ENCODE measurements at places on chromosomes 1 and 21.

GRCh38 chr1:228212415-228212965, 4.6 kb downstream of the OBSCN start:
- no peak for DNase-seq

DNA sequence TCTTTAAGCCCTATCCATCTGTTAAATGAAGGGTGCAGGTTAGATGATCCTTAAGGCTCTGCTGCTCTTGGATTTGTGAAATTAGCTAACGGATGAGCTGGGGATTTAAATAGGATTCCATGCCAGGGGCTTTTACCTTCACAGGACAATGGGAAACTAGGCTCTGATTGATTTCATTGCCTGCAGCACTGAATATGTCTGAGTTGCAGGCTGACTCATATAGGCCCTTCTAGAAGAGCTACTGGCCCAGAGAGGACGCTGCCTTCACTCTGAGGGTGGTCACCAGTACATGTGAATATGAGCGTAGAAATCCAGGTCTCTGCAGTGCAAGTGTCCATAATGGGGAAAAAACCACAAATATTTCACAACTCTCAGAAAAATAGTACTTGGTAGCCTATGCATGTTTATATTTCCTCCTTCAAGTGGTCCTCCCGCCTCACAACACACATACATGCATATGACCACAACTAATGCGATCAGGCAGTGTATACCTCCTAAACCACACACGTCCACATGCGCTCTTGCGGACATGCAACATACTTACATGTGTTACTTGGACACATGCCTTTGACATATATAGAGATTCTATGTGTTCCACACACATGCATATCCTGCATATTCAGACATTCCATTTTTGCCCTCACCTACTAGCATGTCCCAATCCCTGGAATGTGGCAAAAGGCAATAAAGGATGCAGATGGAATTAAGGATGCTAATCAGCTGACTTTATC, 233.8 kb upstream of the JUN start:
- no peak for DNase-seq

DNA sequence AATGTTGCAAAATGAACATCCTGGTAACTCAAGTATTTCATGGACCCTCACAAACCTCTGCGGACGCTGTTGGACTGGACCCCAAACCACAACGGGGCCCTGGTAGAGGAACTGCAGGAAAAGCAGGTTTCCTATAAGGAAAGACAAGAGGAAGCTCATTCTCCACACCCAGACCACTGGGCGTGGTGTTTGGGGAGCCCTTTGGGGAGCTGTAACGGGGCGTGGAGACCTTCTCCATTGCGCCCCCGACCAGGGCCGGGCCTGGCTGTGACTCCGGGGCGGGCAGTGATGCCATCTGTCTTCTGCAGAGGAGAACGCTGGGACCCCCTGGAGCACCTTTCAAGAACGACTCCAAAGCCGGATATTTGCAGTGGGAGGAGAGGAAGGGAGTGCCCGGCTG, 30.0 kb upstream of the AGPAT3 start:
- no peak for DNase-seq

GRCh38 chr1:225610539-225610938, 42.4 kb downstream of the ENAH start:
- DNase-seq = no peak

- no peak for DNase-seq
Observed at GRCh38 chr1:66933887-66934700, 9.3 kb downstream of the MIER1 start.

DNA sequence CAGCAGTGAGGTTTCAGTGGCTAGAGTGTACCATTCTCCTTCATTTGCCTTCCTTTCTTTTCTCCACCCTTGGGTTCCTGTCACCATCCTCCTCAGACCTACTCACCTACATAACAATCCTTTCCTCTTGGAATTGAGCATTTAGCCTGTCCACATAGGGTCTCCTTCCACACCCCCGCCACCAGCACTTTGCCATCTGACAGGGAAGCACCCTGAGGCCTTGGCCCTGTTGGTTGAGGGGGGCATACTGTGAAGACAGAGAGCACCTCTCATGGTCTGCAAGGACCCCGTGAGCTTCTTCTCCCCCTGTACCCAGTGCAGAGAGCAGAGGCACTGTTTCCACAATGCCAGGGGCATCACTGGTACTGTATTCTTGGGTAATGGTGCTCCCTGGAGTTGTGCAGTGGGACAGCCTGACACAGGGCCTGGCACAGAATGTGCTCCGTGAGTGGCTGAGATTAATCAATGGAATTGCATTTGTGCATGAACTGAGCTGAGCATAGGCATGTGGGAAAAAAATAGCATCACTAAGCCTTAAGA, 14.9 kb upstream of the SLC5A9 start:
- DNase-seq = no peak

DNA sequence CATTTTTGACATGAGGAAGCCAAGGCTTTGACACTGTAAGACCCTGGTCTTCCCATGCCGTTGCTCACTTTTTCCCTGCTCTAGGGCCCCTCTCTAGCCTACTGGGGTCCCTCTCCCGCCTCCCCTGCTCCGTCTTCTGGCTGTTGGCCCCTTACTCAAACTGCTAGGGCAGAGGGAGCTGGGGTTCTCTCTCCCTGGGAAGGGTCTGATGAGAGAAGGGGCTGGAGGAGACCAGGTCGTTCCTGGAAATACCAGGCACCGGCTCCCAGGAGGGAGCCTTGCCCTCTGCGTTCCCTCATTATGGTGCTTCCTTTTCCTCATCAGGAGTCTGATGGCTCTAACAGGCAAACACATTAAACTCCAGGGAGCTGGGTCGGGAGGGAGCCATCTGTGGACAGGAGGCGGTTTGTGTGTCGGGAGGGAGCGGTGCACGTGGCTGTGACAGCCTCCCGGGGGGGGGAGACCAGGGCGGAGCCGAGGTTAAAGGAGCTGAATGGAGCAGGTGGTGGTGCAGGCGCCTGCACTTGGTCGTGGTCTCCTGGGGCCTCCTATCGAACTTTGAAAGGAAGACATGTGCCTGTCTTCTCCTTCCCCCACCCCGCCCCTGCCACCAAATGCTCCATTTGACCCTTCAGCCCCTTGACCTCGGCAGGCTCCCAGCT, 35.4 kb upstream of the LHX4 start:
- DNase-seq = no peak

GRCh38 chr21:32413697-32414578, 1.4 kb downstream of the EVA1C start:
- no peak for DNase-seq

GRCh38 chr1:12634156-12634555, 9.7 kb upstream of the AADACL4 start:
- no peak for DNase-seq

DNA sequence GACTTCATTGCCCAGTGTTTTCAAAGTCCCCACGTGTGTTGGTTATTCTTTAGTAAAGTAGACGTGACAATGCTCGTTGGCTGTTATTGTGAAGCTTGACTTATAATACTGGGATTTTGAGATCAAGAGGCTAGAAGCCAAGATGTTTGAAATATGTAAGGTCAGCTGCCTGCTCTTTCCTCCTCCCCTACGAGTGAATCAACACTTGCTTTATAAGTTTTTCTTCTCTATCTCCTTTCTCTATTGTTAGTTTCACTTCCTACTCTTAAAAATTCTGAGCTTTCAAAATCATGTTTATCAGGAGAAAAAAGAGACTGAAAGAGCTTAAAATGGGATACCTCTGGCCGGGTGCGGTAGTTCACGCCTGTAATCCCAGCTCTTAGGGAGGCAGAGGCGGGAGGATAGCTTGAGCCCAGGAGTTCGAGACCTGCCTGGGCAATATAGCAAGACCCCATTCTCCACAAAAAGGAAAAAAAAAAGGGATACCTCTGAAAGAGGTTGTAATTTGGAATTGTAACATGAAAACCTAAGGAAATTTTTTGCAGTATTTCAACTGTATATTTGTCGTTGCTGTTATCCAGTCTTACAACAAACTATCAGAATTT, 72.0 kb downstream of the EPB41 start:
- no peak for DNase-seq

GRCh38 chr1:97139512-97139911, 417.9 kb downstream of the PTBP2 start:
- DNase-seq = no peak

DNA sequence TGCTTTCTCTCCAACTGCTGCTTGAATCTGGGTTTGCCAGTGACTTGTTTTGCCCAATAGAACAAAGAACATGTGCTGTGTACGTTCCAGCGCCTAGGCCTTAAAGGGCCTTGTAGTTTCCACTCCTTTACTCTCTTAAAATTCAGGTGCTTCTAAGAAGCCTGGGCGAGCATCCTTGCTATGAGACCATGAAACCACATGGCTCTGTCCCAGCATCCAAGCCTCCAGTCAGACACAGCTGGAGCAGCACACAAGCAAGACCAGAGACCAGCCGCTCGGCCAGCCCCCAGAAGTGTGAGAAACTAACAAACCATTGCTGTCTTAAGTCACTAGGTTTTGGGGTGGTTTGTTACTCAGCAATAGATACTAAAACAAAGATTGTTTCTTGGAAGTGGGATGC, 15.1 kb downstream of the PLEKHO1 start:
- no peak for DNase-seq

DNA sequence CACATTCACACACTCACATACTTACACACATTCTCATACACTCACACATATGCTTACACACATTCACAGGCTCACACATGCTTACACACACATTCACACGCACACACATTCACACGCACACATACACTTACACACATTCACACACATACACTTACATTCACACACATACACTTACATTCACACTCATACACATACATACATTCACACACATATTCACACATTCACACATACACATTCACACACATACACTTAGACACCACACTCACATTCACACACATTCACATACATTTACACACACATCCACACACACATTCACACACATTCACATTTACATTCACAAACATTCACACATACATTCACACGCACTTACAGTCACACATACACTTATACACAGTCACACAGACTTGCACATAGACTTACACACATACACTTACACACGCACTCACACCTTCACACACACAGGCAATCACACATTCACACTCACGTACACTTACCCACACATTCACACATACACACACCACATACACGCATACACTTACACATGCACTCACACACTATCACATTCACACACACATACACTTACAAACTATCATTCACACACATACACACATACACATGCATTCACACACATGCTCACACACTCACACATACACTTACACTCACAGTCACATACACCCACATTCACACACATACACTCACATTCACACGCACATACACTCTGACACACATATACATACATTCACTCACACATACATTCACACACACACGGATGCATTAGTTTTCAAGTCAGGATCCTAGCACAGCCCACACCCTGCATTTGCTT, 16.8 kb downstream of the PDE9A start:
- no peak for DNase-seq

DNA sequence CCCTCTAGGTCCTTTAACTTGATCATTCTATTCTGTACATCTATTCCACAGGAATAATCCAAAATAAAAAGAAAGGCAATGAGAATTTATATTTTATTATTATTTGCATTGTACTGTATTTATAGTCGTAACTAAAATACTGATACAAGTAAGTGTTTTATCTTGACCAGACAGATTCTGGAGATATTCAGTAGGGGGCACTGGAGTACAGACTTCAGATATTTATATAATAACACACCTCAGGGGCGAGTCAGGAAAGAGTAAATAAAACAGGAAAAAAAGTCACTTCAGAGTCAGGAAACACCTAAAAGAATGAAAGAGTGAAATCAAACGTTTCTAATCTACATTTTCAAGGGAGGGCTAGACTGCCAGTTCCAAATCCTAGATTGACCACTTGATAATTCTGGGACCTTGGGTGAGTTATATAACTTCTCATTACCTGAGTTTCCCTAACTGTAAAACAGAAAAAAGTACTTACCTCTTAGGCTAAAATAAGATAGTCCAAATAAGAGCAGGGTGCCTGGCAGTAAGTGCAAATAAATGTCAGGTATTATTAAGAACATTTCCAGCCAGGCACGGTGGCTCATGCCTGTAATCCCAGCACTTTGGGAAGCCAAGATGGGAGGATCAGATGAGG, 31.1 kb upstream of the MTF1 start:
- DNase-seq = no peak

GRCh38 chr1:87305762-87306161, 22.9 kb upstream of the LMO4 start:
- DNase-seq = no peak

DNA sequence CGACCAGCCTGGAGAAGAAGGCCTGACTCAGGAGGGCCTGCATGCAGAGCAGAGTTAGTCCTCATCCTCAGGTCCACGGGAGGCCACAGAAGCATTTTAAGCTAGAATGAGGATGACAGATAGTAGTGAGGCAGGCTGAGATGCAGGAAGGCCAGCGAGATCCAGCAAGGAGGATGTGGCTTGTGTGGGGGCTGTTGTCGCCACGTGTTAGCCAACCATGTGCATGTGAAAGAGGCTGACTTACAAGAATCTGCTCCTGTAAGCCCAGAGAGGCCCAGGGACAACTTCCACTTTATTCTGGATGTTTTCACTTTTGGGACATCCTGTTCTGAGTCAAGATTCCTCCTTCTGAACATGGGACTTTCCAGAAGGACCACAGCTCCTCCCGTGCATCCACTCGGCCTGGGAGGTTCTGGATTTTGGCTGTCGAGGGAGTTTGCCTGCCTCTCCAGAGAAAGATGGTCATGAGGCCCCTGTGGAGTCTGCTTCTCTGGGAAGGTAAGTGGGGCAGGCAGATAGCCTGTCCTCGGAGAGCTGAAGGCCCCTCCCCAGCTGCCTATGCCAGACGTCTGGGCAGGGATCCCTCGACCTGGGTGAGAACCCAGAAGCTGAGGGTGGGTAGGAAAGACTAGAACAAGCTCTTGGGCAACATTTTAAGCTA, at the start of gene SLAMF8:
SLAMF8 (plus strand) TSS at position 433 of the 661 bp plus-strand sequence; CDS start at position 459, 26 bp downstream.
- DNase-seq = no peak

DNA sequence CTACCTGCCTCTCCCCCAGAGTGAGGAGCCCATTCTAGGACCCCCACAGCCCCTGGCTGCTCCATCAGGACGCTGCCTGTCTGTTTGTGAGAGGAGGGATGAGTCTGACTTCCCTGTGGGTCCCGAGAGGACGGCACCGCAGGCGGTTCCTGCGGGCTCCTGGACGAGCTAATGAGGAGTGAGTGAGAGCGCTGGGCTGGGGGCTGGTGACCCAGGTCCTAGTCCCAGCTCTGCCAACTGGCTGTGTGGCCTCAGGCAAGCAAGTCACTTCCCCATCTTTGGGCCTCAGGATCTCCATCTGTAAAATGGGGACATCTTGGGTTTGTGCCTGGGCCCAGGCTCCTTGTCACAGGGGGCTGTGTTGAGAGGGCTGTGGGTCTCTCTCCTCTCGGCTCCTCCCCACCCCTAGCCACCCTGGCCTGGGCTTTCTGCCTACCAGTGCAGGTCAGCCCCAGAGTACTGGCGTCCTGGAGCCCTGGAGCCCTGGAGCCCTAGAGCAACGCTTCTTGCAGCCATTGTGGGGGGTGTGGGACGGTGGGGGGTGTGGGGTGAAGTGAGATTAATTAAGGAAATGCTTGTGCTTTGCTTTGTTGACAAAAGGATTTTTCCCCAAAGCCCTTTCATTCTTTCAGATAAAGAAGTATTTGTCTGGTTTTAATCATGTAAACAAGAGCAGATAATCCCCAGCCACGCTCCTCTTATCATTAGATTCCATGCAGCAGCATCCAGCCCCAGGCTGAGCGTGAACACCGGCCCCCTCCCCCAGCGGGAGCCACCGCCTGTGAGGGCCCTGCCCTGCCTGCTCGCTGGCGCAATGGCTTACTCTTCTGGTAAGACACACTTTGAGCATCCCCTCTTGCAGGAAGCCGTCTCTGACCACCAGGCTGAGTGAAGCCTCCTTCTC, 26.8 kb downstream of the SLC1A7 start:
- DNase-seq = peak; percentile 20

Data from skin of body (tissue), 3 donors.